Stimulated activated CD8-positive, alpha-beta memory T cell treated with anti-CD3 and anti-CD28 coated beads, Interleukin-4, amount 100 ng/mL, for 4 hours (primary cell): ENCODE measurements at places on chromosomes 3 and 15.

- no peak for DNase-seq
These were observed 69.7 kb upstream of the CMSS1 start for GRCh38 chr3:99747915-99748314.

DNA sequence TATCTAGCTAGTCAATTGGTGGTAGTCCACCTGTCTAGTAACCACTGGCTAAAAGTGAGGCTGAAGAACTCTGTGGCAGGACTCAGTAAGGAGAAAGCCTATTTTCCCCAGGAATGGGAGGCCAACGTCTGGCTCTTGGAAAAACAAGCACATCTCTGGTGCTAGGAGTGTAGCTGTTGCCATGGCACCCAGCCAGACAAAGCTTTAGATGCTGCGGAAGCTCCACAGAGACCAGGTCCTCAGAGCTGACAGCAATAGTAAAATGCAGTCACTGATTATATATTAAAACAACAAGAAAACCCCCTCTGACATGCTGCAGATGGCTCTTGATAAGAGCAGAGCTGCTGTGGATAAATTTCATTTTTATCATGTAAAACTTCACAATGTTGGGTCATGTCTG, 124.9 kb upstream of the STRIT1 start:
- DNase-seq = no peak

- DNase-seq = no peak
These were observed 271.3 kb upstream of the TPRG1 start for GRCh38 chr3:188900421-188900951.

DNA sequence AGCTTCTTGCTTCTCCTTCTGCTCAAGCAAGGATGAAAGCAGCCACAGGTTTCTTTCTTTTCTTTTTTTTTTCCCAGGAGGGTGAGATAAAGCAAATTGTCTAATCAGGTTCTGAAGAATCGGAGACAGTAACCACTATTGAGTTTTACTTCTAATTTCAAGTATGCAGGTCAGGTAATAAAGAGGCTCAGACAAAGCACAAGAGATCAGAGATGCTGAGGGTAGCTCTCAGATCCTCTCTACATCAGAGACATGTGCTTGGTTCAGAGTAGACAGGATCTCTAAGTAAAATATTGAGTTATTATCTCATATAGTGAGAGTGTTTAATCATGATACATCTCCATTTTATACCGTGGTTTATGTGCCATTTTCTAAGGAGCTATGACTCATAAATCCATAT, 168.5 kb downstream of the NFKBIZ start:
- no peak for DNase-seq

DNA sequence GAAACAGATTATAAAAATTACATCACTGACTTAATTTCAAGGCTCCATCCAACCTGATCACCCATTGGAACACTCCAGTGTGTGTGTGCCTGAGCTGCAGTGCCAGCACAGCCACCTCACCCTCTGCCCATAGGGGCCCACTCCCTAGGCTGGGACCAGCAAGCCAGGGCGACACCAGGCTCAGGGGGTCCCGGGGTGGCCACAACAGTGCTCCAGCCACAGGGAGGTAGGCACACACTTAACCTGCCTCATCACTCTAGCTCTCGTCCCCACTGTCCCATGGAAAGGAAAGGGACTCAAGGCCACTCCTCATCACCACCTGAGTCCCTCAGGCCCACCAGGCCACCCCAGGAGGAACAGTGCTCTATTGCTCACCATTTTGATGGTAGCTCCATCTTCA, 24.9 kb downstream of the ZXDC start:
- no peak for DNase-seq

- DNase-seq = no peak
These were observed 38.2 kb downstream of the OSTN start for GRCh38 chr3:191237047-191237882.

GRCh38 chr3:77038468-77038929, 1.4 kb upstream of the ROBO2 start:
- no peak for DNase-seq

GRCh38 chr3:127768346-127769008, 53.8 kb downstream of the MGLL start:
- no peak for DNase-seq

DNA sequence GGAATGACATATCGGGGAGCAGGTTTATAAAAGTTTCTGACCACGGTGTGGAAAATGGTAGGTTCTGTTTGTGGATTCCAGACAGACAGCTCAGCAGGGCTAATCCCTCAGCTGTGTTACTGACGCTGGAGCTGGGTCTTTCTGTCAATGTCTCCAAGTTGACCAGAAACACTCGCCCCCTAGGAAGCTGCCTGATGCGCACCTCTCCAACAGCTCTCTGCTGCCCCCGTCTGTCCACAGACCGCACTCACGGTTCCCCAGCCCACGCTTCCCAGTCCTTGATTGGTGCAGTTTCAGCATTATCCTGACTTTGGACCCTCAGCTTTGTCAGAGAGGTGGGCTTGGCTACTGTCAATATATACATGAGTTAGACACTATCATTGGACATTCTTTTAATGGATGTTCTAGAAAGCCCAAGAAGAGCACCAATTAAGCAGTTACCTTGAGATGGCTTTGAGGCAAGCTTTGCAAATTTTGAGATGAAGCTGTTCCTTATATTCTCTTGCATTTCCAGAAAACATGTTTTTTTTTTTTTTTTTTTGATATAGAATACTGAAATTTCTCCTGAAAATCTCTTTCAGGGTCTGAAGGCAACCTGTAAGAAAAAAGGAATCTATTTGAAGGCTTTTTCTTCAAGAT, 98.9 kb upstream of the TBC1D5 start:
- DNase-seq = peak; percentile 57
